ENCODE measurements at places on chromosomes 11 and 22.
A peak's percentile ranks its signal among the peaks of the same experiment; 100 is the strongest.

GRCh38 chr11:130120045-130120444 lies 39.5 kb upstream of the ST14 start:
- no peak for DNase-seq

DNA sequence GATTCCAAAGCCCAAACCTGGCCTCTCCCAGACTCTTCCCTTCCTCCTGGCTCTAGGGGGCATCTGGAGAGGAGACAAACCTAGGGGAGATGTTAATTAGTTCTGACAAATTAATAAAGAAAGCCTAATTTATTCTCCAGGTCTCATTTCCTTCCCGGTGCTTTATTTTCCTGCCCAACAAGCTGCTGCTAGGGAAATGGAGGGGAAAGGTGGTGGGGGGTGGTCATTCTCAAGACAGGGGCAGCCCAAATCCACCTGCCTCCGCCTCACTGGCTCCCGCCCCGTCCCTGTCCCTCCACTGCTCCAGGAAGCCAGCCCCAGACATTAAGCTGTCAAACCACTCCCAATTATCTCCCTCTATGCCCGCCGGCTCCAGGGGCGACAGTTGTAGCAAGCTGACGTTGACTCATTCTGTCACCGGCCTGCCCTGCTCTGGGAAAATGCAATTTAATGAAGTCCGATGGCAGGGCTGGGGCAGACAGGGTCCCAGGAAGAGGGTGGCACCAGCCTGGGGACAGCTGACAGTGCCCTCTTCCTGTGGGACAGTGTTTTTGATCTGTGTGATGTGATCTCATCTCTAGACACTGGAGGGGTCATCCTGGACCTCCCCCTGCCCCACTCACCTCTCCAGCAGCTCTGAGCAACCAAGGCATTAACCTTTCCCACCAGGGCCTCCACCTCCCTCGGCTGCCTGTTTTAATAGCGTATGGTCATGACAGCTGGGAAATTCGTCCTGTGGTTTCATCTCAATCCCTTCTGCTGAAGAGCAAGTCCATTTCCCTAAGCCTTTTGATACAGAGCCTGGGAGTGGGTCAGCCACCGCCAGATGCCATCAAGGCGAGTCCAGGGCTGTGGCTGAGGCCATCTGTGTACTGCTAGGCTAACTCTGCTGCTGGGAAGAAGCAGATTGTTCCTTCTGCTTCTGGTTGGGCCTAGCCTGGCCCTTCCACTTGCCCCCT lies 27.1 kb downstream of the NECTIN1 start:
- DNase-seq, result no peak

- no peak for DNase-seq
These were observed 65.8 kb downstream of the LRRC32 start for GRCh38 chr11:76604626-76605241.

DNA sequence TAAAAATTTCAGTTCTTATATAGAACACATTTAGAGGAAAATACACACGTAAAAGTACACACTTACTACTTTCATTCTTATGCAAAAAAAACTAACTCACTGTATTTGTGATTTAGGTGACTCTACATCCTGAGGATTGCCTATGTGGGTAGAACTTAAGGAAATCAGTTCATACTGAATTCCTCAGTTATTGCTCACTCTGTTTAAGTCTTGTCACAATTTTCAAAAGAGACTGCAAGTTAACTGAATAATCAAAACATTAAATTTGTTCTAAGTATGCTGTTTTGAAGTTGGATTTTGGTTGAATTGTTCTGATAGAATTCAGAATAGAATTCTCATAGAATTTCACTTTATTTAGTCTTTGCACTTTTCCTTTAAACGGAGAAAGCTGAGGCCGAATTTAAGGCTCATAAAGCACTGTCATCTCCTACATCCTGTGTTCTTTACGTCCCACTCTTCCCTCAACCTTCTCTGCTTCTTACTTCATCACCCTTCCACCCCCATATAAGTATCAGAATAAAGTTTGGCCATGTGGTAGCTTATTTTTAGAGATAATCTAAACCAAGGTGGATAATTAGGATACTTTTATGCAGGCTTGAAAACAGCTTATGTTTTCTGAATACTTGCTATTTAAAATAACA lies 59.8 kb downstream of the APOL5 start:
- no peak for DNase-seq

DNA sequence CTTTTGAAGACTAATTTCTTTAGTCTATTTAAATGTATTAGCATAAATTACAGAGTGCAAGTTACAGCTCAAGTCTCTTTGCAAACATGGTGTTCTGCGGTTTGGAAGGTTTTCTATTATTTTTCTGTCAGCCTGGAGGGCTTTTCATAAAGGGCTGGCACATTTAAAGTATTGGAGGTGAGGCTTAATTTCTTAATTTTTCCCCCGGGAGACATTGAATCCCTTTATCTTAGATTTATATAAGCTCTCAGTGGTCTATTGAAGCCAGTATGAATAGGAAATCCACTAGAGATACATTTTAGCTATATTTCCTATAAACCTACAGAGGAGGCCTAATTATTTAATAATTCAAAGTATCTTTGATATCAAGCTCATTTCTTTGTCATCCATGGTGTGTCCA lies 102.7 kb upstream of the CLPB start:
- no peak for DNase-seq

- DNase-seq, result no peak
These were observed 77.7 kb downstream of the C22orf31 start for GRCh38 chr22:28983788-28984441.

GRCh38 chr11:43580735-43581369 lies 99.7 kb upstream of the HSD17B12 start:
- DNase-seq, result no peak

DNA sequence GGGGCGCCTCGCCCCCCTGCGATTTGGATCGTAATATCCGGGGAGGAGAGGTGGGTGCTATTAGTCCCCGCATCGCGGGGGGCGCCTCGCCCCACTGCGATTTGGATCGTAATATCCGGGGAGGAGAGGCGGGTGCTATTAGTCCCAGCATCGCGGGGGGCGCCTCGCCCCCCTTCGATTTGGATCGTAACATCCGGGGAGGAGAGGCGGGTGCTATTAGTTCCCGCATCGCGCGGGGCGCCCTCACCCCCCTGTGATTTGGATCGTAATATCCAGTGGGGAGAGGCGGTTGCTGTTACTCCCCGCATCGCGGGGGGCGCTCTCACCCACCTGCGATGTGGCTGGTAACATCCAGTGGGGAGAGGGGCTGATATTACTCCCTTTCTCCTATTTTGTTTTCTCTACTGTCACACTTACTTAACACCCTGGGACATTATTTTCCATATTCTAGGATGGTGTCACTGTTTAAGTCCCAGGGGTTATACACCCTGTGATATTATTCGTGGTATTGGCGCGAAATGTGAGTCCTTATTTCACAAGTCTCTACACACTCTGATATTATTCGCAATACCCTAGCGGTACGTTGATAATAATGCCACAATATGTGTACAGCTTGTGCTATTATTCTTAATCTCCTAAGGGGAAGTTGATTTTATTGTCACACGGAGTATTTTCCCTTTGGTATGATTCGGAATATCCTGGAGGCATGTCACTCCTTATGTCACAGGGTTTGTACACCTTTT lies 57.8 kb upstream of the ALDH3B2 start:
- peak; percentile 9 for DNase-seq

- DNase-seq, result no peak
These were observed 2.0 kb downstream of the KCNC1 start for GRCh38 chr11:17736579-17736893.

DNA sequence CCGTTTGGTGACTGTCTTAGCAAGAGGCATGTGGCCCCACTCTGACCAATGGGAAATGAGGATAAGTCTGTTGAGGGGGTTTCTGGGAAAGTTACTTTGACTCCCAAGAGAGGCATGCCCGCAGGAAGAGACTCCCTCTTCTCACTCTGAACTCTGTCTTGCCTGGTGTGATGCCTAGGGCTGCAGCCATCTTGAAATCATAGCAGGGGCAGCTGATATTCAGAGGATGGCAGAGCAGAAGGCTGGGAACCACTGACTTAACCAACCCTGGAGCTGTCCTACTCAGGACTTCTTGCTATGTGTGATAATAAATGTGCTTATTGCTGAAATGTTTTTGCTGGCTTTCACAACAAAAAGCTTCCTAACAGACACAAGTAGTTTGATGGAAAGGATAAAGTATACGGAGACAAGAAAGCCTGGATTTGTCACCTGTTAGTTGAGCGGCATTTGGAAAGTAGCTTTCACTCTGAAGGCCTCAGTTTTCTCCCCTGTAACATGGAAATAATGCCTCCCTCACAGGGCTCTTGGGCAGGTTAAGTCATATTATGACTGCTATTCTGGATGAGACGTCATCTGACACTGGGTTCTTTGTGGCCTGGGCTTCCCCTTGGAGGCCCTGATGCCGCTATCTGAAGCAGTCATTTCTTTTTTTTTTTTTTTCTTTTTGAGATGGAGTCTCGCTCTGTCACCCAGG lies 128.5 kb downstream of the CEP164 start:
- DNase-seq, result no peak

- DNase-seq, result no peak
These were observed 2.0 kb upstream of the PPARA start for GRCh38 chr22:46148336-46148735.

Data from CD8-positive, alpha-beta T cell (primary cell).